A549 treated with RU486 at 1 μM for 4 hours (cell line): ENCODE measurements at places on chromosomes 5 and 9. TPM values are rescaled to one million over a fixed set of nuclear protein-coding genes. Genes with fewer than 3 reads are reported as not detected.

CNTLN gene
- 2.4 to 7.0 TPM (median 5.7 TPM) in 5 replicates for total RNA-seq

FBXL7 gene
- 1.0 to 1.8 TPM (median 1.3 TPM) in 5 replicates for total RNA-seq

ZNF483 gene
- 0.40 to 0.88 TPM (median 0.77 TPM) in 5 replicates for total RNA-seq

PCDHA6 gene
- total RNA-seq: 0.05 to 0.06 TPM (median 0.05 TPM) in 3 of 5 replicates, not detected in the others

SERF1A gene
- total RNA-seq: 0.98 to 2.2 TPM (median 1.3 TPM) in 5 replicates

MSX2 gene
- 5.2 to 6.8 TPM (median 5.9 TPM) in 5 replicates for total RNA-seq

COL5A1 gene
- total RNA-seq: 28.6 to 57.4 TPM (median 47.8 TPM) in 5 replicates

NR2F1-AS1 gene
- 3.6 to 6.3 TPM (median 4.0 TPM) in 5 replicates for total RNA-seq

AK8 gene
- 0.80 to 1.4 TPM (median 0.90 TPM) in 5 replicates for total RNA-seq

PRSS3 gene
- 12.2 to 18.4 TPM (median 15.0 TPM) in 5 replicates for total RNA-seq

GDNF gene
- total RNA-seq: 0.11 to 0.14 TPM in 2 of 5 replicates, not detected in the others

RLN2 gene
- total RNA-seq: 0.21 to 0.29 TPM (median 0.24 TPM) in 3 of 5 replicates, not detected in the others

PLCXD3 gene
- 0.16 to 0.35 TPM (median 0.27 TPM) in 5 replicates for total RNA-seq

DBN1 gene
- 49.8 to 80.7 TPM (median 69.2 TPM) in 5 replicates for total RNA-seq

MIGA2 gene
- 9.0 to 14.1 TPM (median 11.8 TPM) in 5 replicates for total RNA-seq

PCDHB9 gene
- 0.03 to 0.06 TPM in 2 of 5 replicates, not detected in the others for total RNA-seq
